ENCODE measurements at places on chromosomes 2 and 18. TPM values are rescaled to one million over a fixed set of nuclear protein-coding genes. Genes with fewer than 3 reads are reported as not detected.

SNORC gene
- total RNA-seq: 0.12 TPM

HAT1 gene
- total RNA-seq: 25.8 TPM

EN1 gene
- not detected for total RNA-seq

DNA sequence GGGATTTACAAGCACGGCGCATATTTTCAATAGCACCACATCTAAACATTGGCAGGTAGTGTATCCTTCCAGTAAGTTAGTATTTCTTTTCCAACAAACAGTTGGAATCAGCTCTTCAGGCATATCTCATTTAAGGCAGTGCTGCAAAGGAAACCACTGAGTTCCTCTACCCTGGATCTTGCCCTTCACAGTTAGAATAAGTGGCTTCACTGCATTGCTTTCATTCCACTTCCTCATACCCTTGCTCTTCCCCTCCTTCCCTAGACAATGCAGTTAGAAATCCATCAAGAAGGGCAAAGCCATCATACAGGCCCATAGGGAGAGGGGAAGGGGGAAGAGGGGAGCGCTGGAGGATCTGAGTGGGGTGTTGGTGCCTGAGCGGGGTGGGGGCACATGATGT, 173.7 kb downstream of the FBXO15 start:
- no peak overlapping the region for H3K4me3 ChIP-seq
- no peaks in the 10 kb centered on the region for H3K27me3 ChIP-seq
- peak; percentile 13 for DNase-seq
- H3K4me1 ChIP-seq: no peaks in the 10 kb centered on the region
- H3K27ac ChIP-seq: no peak overlapping the region
- H3K36me3 ChIP-seq: no peaks in the 10 kb centered on the region

DNA sequence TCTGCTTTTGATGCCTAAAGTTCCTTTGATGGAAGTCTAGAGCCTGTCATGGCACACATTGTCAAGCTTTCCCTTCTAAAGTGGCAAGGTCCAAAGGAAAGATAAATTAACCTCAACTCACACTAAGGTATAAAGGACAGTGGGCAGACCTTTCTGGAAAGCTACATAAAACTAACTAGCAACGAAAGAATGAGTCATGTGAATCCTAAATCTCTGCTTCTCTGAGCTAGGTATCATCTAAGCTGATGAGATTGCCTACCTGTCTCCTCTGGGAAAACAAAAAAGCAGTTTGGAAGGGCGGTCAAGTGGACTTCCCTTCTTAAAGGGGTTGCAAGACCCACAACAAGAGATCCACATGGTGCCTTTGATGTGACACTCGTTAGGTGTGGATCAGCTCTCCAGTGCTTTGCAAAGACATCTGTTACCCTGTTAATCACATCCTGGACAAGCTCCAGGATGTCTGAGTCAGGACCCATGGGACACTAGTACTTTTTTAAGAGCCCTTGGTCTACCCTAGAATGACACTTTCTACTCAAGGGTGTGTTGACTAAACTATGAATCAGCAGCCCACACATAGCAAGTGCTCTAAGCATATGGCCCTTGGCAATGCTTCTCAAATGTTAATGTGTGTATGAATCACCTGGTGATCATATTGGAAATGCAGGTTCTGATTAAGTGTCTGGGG, 173.5 kb downstream of the ALK start:
- no peaks in the 10 kb centered on the region for H3K4me1 ChIP-seq
- DNase-seq: no peak
- H3K27ac ChIP-seq: no peak overlapping the region
- H3K36me3 ChIP-seq: no peaks in the 10 kb centered on the region
- H3K27me3 ChIP-seq: no peaks in the 10 kb centered on the region
- H3K4me3 ChIP-seq: no peak overlapping the region

DNA sequence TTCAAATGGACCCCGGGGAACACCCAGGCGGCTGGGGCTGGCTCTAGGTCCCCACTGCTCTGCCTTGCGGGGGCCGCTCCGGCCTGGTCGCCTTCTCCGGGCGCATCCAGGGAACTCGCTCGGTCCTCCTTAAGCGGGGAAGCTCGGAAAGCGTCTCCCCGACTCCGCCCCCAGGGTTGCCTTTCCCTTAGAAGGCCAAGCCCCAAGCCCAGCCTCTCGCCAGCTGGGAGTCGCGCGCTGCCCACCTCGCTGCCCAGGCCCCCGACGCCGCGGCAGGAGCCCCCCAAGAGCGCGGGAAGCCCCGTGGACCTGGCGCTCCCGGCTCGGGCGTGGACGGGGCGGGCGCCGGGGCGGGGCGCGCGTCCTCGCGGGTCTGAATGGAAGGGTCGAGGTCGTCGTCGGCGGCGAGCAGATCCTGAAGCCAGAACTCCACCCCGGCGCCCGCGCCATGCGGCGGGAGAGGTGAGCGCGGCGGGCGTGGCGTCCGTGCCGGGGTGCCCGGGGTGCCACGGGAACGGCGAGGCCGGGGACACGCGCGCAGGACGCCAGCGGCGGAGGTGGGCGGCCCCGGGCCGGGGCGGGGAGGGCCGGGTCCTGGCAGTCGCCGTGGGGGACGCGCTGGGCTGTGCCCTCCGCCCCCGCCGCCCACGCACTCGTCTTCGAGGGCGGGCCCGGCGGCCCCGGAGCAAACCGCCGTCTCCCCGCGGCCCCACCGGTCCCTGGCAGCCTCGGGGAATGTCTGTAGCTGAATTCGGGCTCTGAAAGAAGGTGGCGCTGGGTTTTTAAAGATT, at the start of gene BOK:
Gene BOK (plus strand): TSS at position 214 of the 791 bp plus-strand sequence. CDS start 739 bp downstream, outside the sequence.
- H3K4me1 ChIP-seq: no peaks in the 10 kb centered on the region
- H3K27ac ChIP-seq: peak within 1 kb of the TSS; percentile 60
- DNase-seq: no peak
- no peaks in the 10 kb centered on the region for H3K36me3 ChIP-seq

- no peak overlapping the region for H3K4me3 ChIP-seq
- H3K27ac ChIP-seq: no peak overlapping the region
- DNase-seq: no peak
- H3K4me1 ChIP-seq: peaks cover 8% of the 10 kb centered on the region
Measured at GRCh38 chr18:42611134-42611533, 504.4 kb downstream of the RIT2 start.

DNA sequence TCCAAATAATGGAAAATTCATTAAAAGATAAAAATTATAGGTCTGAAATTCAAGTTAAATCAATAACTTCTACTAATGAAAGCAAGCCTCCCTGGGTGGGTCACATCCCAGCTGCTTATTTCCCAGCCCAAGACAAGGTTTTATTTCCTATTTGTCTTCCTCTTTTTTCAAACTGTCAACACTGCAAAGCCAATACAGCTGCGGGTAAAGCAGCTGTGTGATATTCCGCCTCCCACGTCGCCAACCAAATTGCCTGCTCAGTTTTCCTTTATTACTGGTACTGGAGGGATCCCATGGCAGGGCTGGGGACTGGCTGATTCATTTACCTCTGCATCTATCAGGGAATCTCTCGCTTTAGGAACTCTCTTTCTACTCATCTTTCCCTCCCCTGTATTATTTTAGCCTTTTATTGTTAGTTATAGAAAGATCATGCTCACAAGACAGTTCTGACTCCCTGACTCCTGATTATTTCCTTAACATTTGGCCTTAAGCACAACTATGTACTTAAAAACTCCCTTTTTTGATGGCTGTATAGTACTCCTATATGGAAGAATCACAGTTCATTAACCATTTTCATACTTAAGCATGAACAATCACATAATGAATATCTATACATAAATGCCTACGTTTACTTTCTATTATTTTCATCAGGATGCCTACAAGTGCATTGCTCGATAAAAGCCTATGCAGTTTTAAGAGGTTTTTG, 253.1 kb downstream of the CDCA7 start:
- H3K4me1 ChIP-seq: no peaks in the 10 kb centered on the region
- DNase-seq: no peak
- no peak overlapping the region for H3K27ac ChIP-seq
- no peak overlapping the region for H3K4me3 ChIP-seq

DNA sequence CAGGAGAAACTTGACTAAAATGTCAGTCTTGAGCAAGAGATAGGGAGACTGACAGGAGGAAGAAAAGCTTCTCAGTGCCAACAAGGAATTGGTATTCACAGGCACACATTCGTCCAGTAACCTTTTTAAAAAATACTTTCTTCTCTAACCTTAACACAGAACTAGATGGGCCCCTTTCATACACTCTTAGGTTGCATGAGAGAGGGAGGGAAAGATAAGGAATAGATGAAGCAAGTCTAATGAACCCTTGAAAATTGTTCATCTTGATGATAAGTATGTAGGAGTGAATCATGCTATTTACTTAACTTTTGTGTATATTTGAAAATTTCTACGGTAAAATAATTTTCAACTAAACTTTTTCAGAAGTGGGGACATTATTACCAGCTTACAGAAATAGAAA, 42.0 kb upstream of the CCDC88A start:
- H3K27ac ChIP-seq: no peak overlapping the region
- H3K27me3 ChIP-seq: no peaks in the 10 kb centered on the region
- H3K4me3 ChIP-seq: no peak overlapping the region
- H3K36me3 ChIP-seq: no peaks in the 10 kb centered on the region
- H3K4me1 ChIP-seq: no peaks in the 10 kb centered on the region
- no peak for DNase-seq
